ENCODE measurements at places on chromosomes 1 and 21.

- DNase-seq, result peak; percentile 11
Measured at GRCh38 chr1:11730429-11730891, 5.5 kb upstream of the AGTRAP start.

GRCh38 chr1:14738235-14738634, 139.8 kb downstream of the KAZN start:
- DNase-seq, result no peak

GRCh38 chr1:36988321-36988720, 46.0 kb downstream of the GRIK3 start:
- DNase-seq, result no peak

DNA sequence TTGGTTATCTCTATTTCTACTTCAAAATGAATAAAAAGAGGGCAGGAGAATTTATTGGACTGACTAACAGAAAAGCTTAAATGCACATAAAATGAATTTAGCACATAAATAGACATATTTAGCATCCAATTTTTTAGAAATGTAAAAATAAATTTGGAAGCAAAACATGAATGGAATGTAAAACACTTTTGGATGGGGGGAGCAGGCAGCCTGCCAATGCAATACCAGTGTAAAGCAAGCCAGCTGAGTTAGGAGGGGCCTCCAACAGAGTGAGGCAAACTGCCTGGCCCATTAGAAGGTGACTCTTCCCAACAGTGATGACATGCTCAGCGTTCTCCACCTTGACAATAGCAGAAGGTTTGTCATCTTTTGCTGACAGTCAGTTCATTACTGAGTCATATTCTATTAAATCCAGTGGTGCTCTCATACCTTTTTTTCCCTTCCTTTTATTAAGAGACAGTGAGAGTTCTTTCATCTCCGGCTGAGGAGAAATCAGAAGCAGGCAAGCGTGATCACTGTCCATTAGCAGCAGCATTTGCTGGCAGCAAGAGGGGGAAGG, 19.5 kb upstream of the EXO1 start:
- DNase-seq, result no peak

DNA sequence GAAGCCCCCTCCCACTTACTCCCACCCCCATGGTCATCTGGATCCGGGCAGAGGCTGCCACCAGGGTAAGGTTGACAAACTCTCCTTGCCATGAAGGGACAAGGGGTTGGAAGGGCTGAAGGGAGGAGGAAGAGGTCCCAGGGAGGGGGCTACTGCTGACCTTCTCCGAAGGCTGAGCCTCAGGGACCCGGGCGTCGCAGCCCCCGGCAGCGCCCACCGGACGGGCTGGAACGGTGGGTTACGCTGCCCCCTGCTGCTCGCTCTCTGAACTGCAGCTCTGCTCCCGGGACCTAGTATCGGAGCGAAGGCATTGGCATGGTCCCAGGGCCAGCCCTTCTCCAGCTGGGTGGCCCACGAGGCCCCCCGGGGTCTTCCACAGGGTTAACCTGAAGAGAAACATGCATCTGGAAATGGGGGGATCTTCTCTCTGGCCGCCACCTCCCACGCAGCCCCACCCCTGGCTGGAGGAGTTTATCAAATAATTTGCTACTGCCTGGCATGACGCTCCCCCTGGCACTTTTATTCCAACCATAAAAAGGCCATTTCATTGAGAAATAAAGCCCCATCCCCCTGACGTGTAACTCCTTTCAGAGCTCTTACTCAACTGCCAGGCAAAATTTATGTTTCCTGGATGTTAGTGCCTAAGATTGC, 70.4 kb upstream of the TARDBP start:
- peak; percentile 53 for DNase-seq

GRCh38 chr1:87204441-87204840, 124.2 kb upstream of the LMO4 start:
- DNase-seq, result no peak

DNA sequence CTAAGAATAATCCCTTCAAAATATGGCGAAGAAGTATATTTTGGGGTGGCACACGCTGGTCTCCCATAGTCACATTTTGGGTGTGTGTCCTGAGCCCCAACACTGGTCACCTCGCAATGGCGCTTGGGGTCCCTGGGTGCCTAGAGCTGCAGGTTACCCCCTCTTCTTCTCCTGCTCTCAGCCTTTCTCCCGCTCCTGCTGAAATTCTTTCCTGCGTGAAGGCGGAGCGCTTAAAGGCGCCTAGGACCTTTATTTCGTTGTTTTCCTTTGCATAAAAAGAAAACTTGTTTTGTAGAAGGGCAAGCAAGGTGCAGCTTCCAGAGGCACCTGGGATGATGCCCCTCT, 339 bp upstream of the PIK3CD start:
- no peak for DNase-seq

DNA sequence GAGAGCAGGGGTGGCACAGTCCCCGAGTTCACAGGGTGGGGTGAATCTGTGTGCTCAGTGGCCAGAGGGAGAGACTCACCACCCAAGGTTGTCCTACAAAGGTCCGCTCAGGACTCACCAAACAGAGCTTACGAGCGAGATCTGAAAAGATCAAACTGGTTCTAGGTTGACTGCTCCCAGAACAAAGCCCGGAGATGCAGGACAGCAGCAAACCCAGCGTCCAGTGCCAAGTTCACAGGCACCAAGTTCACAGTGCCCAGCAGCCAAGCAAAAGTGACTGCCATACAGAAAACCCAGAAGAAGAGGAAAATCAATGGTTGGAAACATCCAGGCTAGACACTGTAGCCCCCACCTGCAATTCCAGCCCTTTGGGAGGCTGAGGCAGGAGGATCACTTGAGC, 35.7 kb downstream of the AGPAT3 start:
- DNase-seq, result no peak
